Naive thymus-derived CD8-positive, alpha-beta T cell (primary cell): ENCODE measurements at places on chromosomes 1 and 21.

DNA sequence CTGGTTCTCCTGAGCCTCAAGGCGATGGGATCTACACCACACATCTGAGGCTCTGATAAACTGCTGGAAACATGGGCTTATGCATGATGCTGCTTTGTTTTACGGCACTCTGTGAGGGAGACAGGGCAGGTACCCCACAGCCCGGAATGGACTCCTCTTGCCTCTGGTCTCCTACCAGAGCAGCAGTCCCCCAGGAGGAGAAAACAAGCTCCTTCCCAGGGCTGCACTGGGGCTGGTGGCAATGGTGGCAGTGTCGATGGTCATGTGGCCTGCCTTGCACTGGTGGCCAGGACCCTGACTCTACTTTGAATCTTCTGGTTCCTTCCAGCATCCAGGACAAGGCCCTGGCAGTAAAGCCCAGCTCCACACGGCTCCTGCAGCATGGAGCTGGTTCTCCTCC is 79.4 kb downstream of the TOMM20 start:
- DNase-seq: no peak

DNA sequence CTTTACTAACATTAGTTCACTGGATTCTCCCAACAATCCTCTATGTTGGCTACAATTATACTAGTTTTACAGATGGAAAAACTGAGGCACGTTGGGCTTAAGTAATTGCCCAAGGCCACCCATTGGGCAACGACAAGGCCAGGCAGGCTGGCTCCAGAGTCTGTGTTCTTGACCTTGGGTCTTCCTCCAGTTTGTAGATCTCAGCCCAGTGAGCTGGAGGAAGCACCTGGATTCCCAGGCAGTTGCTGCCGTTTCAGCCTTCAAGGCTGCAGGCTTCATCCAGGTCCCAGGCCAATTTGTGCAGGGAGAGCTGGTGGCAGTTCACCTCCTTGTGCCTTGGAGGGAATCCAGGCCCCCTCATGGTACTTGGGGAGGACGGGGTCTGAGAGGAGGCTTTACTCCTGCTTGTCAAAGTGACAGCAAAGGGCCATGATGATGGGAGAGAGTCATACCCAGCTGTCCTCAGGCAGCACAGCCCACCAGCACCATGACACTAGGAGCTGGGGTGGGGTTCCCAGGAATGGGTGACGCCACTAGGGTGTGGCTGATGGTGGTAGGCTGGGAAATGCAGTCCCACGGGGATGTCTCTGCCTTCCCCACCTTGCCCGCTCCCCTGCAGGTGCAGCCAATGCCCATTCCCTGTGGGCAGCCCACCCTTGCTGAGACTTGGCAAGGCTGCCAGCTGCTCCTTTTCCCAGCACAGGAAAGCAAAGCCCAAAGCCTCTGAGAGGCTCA is 27.1 kb downstream of the PKP1 start:
- DNase-seq: no peak

DNA sequence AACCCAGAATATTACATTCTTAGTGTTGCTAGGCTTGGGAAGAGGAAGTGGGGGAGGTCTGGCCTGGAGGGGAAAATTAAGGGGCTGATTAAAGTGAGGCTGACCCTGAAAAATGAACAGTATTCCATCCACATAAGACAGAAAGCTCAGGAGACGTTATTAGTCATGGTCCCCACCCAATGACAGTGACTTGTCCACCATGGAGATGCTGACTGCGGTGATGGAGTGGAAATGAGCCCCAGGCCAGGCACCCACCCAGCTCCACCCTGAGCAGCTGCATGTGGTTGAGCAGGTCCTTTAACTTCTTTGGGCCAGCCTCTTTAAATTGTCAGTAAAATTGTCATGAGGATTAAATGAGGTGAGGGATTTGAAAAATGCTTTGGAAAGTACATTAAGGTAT is 1.4 kb upstream of the SPRR4 start:
- DNase-seq: no peak

- DNase-seq: no peak
These were observed 143.1 kb downstream of the HLX start for GRCh38 chr1:221022331-221022730.

- no peak for DNase-seq
These were observed 25.5 kb downstream of the CAPN9 start for GRCh38 chr1:230772457-230773395.

- DNase-seq: no peak
These were observed 74.6 kb downstream of the CAMK2N1 start for GRCh38 chr1:20411196-20411980.

- no peak for DNase-seq
These were observed 124.5 kb downstream of the TBX15 start for GRCh38 chr1:118863688-118864087.

- DNase-seq: no peak
These were observed 17.0 kb downstream of the RAB3GAP2 start for GRCh38 chr1:220255204-220255603.

DNA sequence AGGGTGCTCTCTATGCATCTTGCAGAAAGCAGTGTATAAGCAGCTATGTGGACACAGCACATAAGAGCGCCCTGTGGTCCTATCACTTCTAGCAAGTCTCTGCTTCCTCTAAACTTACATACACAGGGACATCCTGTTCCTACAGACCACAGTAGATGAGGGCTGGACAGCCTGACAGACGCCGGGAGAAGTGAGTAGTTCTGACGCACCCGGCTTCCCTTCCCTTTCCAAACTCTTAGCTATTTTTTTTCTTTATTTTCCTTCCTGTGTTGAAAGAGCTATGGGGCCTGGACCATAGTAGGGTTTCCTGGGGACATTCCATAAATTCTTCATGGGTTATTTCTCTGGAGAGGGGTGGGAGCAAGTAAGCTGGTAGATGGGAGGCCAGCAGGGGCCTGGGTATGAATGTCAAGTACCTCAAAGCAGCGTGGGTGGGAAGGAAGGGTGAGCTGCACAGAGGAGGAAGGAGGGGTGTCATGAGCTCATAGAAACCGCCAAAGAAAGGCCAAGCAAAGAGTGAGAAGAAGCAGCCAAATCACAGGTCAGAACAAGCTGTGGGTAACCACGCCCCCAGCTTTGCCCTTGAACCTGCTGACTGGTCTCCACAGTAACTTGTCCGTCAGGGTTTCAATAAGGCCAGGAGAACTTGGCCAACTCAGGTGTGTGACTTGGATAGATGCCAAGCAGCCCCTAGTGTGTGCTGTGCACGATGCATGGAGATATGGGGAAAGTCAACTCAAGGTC is 36.6 kb downstream of the PLXNA2 start:
- DNase-seq: no peak

DNA sequence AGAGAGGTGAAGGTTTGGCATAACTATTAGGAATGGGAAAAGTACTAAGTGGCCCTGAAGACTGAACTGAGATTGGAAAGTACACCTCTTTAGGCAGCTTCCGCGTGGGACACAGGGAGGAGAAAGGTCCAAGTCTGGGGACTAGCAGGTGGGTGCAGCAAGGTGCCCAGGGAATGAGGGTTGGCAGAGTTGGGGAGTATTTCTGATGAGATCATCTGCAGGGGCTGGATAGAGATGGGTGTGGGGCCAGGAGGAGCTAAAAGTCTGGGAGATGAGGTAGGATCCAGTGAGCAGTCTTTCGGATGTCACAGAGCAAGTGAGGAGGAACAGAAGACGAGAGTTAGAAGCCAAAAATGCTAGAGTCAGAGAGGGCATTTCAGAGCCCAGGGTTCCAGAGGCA is 36.1 kb downstream of the CDCA8 start:
- no peak for DNase-seq
